ENCODE measurements at places on chromosomes 6 and 20.
A peak's percentile ranks its signal among the peaks of the same experiment; 100 is the strongest.

DNA sequence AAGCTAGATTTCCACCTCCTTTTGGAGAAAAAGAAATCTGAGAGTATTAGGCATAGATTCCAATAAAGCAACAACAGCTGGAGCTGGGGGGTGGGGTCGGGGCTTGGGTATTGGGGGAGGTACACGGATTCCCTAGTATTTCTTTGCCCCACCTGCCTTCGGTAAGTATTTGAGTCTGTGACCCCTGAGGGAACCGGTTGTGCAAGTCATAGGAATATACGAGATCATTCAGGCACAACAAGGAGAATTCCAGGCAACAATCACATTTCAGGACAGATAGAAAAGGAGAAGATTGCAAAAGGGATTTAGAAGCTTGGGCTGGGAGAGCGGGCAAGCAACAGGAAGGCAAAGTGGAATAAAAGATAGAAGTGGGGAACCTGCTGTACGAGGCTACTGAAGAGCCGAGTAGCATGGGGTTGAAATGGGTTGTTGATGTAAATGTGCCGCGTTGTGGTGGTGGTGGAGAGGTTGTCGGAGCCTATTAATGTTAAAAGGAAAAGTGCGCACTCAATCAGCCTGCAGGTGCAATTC lies 148.9 kb downstream of the BCAS1 start:
- no peak for DNase-seq

DNA sequence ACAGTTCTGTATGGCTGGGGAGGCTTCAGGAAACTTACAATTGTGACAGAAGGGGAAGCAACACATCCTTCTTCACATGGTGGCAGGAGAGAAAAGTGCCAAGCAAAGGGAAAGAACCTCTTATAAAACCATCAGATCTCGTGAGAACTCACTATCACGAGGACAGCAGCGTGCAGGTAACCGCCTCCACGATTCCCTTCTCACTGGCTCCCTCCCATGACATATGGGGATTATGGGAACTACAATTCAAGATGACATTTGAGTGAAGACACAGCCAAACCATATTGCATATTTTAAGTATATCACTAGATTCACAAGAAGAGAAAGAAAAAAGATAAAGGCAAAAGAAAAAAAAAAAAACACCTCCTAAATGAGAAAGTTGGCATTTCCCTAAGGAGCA lies 431.9 kb upstream of the RGS17 start:
- DNase-seq, result no peak

GRCh38 chr6:6900569-6901204 lies 207.1 kb upstream of the RREB1 start:
- no peak for DNase-seq

GRCh38 chr6:3900744-3901336 lies 51.7 kb downstream of the FAM50B start:
- DNase-seq, result no peak

- DNase-seq, result peak; percentile 39
These were observed at the start of gene LY6G5C for GRCh38 chr6:31680226-31681134. TSS of gene LY6G5C (minus strand) at chr6:31681067. CDS start at chr6:31680373, 694 bp downstream.

GRCh38 chr6:49978332-49979226 lies 9.2 kb upstream of the DEFB113 start:
- DNase-seq, result no peak

Data from stimulated activated CD8-positive, alpha-beta memory T cell treated with anti-CD3 and anti-CD28 coated beads, Interleukin-15, amount 100 ng/mL, for 4 hours (primary cell).